ENCODE measurements at places on chromosomes 3 and 15. TPM values are rescaled to one million over a fixed set of nuclear protein-coding genes. Genes with fewer than 3 reads are reported as not detected.

Gene FRMD5
- 3.4 TPM for total RNA-seq

DNA sequence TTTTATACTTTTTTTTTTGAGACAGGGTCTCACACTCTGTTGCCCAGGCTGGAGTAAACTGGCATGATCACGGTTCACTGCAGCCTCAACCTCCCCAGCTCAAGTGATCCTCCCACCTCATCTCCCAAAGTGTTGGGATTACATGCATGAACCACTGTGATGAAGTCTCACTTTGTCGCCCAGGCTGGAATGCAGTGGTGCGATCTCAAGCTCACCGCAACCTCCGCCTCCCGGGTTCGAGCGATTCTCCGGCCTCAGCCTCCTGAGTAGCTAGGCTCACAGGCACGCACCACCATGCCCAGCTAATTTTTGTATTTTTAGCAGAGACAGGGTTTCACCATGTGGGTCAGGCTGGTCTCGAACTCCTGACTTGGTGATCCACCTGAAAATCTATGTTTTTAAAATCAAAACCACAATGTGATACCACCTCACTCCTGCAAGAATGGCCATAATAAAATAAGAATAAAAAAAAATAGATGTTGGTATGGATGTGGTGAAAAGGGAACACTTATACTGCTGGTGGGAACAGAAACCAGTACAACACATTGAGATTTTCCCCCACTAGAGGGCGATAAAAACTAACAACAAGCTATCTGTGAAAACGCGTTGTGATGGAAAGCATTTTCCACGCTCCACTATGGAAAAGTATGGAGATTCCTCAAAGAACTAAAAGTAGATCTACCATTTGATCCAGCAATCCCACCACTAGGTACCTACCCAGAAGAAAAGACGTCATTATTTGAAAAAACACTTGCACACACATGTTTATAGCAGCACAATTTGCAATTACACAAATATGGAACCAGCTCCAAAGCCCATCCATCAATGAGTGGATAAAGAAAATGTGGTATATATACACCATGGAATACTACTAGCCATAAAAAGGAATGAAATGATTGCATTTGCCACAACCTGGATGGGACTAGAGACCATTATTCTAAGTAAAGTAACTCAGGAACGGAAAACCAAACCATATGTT, 26.8 kb upstream of the OCA2 start:
- DNase-seq = no peak
- H3K27me3 ChIP-seq = no peaks in the 10 kb centered on the region
- H3K27ac ChIP-seq = no peak overlapping the region

DNA sequence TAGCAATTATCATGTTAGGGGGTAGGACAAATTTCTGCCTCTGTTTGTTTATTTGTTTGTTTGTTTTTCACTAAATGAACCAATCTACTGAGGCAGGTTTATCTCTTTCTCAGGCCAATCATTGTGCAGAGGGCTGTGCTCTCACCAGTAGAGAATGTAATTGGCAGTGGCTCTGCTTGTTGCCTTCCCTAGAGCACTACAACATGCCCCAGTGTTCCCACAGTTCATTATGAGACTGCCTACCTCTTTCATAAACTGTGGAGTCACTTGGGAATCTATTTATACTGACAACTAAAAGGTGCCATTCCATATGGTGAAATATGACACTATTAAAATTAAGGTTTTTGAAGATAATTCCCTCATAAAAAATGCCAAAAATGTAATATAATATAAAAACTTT, 196.3 kb upstream of the ALCAM start:
- no peaks in the 10 kb centered on the region for H3K4me1 ChIP-seq
- no peak for DNase-seq
- H3K4me3 ChIP-seq = no peak overlapping the region
- no peaks in the 10 kb centered on the region for H3K36me3 ChIP-seq

Gene POTEB
- not detected for total RNA-seq

DNA sequence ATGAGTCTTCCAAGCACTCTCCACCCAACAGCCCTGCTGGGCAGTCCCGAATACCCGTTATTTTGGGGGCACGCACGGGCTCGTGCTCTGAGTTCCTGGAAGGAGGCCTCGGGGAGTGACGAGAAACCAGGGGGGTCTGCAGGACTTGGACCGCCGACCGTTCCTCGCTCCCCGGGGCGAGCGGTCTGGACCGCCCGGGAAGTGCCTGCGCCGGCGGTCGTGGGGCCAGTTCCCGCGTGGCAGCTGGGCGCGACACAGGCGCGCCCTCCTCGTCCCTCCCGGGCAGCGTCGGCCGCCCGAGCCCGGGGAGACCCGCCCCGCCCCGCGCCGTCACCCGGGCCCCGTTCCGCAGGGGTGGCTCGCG, 387 bp downstream of the GNB4 start:
- H3K27me3 ChIP-seq = no peaks in the 10 kb centered on the region
- H3K4me3 ChIP-seq = peak overlapping the region; percentile 36
- no peaks in the 10 kb centered on the region for H3K4me1 ChIP-seq
- H3K27ac ChIP-seq = peak overlapping the region; percentile 79

Gene CDHR4
- total RNA-seq = not detected

- no peaks in the 10 kb centered on the region for H3K36me3 ChIP-seq
- no peak overlapping the region for H3K27ac ChIP-seq
- H3K27me3 ChIP-seq = no peaks in the 10 kb centered on the region
- H3K4me1 ChIP-seq = no peaks in the 10 kb centered on the region
- DNase-seq = no peak
Observed at GRCh38 chr15:95162069-95162468, 930.7 kb downstream of the MCTP2 start.

- H3K36me3 ChIP-seq = no peaks in the 10 kb centered on the region
- H3K4me1 ChIP-seq = no peaks in the 10 kb centered on the region
- no peak overlapping the region for H3K4me3 ChIP-seq
- no peak overlapping the region for H3K27ac ChIP-seq
- no peaks in the 10 kb centered on the region for H3K27me3 ChIP-seq
- no peak for DNase-seq
Observed at GRCh38 chr3:40557575-40558161, 32.9 kb downstream of the ZNF621 start.

Gene ENTPD3
- total RNA-seq = 0.22 TPM

Gene XYLB
- 13.4 TPM for total RNA-seq

Gene ADAMTS9
- total RNA-seq = 4.4 TPM

DNA sequence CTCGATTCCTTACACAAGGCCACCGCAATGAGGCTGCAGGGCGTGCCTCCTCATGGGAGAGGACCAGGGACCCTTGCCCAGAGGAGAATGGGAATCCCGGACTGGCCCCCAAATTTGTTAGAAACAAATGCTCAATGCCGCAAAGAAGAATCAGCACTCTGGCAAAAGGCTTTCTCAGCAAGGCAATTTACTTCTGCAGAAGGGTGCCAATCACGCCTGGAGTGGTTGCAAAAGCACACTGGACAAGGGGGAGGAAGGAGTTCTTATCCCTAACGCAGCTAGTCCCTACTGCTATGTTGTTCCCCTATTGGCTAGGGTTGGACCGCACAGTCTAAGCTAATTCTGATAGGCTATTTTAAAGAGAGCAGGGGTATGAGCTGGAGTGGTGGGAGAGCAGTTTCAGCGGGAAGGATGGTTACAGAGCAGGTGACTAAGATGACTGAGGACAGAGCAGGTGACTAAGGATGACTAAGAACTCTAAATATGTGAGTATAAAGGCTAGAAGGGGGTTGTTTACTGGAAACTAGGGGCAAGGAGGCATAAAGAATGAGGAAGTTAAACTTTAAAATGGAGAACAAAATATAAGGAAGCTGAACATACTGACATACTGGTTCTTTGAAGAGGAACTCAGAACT, 48.5 kb downstream of the KATNBL1 start:
- H3K36me3 ChIP-seq = no peaks in the 10 kb centered on the region
- no peaks in the 10 kb centered on the region for H3K4me1 ChIP-seq
- no peaks in the 10 kb centered on the region for H3K27me3 ChIP-seq
- H3K4me3 ChIP-seq = no peak overlapping the region

Gene CFAP20DC
- 1.7 TPM for total RNA-seq

GRCh38 chr3:107325446-107325845, 51.8 kb upstream of the CCDC54 start:
- no peaks in the 10 kb centered on the region for H3K36me3 ChIP-seq
- no peak overlapping the region for H3K27ac ChIP-seq
- no peak for DNase-seq
- no peaks in the 10 kb centered on the region for H3K4me1 ChIP-seq

Gene MOBP
- 0.56 TPM for total RNA-seq

GRCh38 chr3:4529876-4530588, 36.9 kb downstream of the ITPR1 start:
- H3K27me3 ChIP-seq = no peaks in the 10 kb centered on the region
- H3K4me3 ChIP-seq = no peak overlapping the region
- H3K36me3 ChIP-seq = no peaks in the 10 kb centered on the region
- no peak overlapping the region for H3K27ac ChIP-seq
- no peaks in the 10 kb centered on the region for H3K4me1 ChIP-seq

Data from colonic mucosa (tissue), 4 donors.